ENCODE measurements at places on chromosomes 3 and 15.

GRCh38 chr3:34017757-34018156 is 219.3 kb downstream of the PDCD6IP start:
- DNase-seq = no peak

DNA sequence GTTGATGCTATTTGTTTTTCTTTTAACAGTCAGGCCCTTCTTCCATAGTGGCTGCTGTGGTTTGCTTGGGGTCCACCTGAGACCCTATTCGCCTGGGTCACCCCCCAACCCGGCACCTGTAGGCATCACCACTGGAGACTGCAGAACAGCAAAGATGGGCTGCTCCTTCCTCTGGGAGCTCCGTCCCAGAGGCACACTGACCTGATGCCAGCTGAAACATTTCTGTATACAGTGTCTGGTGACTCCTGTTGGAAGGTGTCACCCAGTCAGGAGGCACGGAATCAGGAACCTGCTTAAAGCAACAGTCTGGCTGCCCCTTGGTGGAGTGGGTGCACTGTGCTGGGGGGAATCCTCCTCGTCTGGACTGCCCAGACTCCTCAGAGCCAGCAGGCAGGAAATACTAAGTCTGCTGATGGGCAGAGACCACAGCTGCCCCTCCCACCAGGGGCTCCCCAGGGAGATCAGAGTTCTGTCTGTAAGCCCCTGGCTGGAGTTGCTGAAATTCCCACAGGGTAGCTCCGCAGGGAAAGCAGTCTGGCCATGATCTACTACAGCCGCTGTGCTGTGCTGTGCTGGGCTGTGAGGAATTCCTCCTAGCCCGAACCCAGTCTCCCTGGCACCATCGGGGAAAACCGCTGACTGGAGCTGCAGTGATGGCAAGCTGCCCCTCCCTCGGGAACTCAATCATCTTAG is 248.2 kb downstream of the TBC1D5 start:
- no peak for DNase-seq

- DNase-seq = no peak
These were observed 255.5 kb downstream of the UACA start for GRCh38 chr15:70507772-70508371.

DNA sequence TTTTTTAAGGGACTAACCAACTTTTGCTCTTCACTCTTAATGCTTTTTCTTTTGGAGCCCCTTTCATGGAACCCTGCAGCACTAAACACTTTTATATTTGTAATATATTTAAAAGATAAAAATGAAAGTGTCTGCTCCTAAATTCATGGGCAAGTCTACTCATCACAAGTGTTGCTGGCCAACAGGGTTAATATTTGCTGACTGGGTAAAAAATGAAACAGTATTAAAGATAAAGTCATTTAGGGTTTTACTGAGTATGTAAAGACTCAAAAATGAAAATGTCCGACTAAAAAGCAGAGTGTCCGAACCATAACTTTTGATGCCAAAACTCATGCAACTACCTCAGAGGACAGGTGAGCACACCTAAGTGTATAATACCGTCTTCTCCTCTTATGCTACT is 54.0 kb downstream of the MOBP start:
- DNase-seq = no peak

DNA sequence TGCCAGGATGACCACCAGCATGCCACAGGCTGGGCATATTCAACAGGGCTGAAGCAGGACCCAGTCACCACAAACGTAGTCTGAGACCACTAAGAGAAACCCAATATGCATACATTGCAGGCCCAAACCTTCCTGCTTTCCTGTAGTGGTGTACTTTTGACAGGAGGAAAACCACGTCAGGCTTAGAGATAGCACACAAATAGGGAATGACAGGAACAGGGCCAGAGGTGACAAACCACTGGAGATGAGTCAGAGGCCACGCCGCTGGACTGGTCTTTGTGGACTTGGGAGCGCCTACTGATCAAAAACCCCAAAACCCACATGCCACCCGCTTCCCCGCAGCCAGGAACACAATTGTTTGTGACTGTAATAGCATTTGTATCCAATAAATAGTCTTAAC is 3.6 kb upstream of the EFCAB12 start:
- no peak for DNase-seq
